Stimulated activated CD4-positive, alpha-beta T cell treated with anti-CD3 and anti-CD28 coated beads, Interleukin-12 subunit alpha, Interleukin-12 subunit beta, amount 100 ng/mL, for 4 hours (primary cell): ENCODE measurements at places on chromosomes 13 and 19.

- DNase-seq, result no peak
Measured at GRCh38 chr13:56924401-56924800, 216.3 kb upstream of the PRR20A start.

DNA sequence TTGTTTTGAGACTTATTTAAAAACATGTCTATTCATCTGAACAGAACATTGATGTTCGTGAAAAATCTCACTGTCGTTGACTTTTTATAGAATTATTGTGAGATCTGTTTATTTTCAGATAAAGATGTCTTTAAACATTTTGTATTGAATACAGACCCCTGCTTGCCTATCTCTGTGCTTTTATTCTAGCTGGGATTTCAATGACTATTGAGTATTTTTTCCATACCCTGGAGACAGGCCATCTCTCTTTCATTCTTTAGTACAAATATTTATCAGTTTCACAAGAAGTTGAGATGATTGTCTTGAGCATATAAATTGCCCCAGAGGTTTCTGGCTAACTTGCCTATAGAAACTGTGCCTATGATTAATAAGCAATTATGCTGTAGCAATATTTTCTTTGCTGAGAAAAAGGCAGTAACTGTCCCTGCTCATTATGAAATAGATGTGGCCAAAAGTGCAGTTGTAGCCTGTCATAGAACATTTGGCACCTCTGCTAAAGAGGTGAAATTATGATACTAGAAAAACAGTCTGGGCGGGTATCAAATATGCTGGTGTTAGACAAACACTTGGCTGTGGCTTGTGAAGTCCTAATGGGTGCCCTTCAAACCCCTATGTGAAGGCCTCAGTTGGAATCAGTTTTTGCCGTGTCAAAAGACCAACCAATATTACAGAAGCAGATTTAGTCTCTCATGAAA, 360.6 kb downstream of the HS6ST3 start:
- DNase-seq, result no peak

DNA sequence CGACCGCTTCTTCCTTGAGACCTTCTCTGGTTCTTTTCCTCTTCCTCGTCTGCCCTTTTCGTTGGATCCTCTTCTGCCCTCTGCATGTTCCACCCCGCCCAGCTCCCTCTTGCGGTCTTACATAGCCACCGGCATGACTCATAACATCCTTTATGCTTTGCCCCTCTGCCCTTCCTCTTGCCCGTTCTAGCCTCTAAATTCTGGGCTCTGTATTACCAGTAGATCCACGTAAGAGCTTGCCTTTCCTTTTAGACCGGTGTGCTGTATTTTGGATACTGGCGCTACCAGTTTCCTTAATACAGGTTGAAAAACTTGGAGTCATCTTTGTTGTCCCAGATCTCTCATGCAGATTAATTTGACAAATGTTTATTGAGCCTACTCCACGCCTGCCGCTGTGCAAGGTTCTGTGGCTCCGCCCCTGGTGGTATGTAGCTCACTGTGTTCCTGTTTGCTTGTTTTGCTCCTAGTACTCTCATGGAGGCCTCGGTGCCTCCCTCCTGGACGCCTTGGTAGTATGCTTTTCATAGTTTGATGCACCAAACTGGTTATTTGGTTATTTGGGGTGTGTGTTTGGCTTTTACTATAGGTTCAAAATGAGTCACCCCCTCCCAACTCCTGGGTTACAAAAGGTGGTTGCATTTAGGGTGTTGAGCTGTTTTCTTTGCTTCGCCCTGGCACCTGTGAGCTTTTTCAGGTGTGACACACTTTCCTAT, 1.7 kb downstream of the GTF3A start:
- DNase-seq, result peak; percentile 59

DNA sequence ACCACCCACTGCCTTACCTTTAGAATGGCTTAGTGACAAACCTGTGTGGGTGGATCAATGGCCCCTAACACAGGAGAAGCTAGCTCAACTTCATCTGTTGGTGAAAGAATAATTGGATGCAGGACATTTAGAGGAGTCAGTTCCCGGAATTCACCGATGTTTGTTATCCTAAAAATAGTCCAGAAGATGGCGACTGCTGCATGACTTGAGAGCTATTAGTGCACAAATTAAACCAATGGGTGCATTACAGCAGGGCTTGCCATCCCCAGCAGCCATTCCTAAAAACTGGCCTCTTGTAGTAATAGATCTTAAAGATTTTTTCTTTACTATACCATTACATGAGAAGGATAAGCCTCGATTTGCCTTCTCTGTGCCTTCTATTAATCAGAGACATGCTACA, 46.8 kb upstream of the ZNF726 start:
- DNase-seq, result no peak

DNA sequence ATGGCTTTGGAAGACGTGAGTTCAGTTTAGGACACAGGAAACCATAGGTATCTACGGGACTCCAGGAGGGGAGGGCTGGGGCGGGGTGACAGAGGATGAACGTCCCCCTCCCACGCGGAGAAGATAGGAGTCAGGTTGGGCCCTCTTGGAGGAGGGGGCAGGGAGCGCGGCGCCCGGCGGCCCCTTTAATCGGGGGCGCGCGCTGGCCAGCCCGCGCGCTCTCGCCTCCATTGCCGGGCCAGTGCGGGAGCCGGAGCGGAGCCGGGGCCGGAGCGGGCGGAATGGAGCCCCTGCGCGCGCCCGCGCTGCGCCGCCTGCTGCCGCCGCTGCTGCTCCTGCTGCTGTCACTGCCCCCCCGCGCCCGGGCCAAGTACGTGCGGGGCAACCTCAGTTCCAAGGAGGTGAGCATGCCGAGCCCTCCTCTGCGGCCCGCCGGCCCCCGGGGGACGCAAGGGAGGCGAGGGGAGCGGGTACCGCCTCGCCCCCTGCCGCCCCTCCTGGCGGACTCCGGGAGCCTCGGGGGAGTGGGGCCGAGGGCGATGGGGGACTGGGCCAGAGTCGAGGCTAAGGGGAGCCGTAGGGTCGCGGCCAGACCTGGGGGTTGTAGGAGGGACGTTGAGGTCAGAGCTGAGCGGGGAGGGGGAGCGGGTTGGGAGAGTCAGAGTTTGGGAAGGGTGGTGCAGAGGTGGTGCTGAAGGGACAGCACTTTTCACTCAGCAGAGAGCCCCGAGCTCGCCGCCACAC, at the start of gene TMEM145:
TSS of gene TMEM145 (plus strand) at position 214 of the 744 bp plus-strand sequence. CDS start at position 282, 68 bp downstream.
- no peak for DNase-seq

DNA sequence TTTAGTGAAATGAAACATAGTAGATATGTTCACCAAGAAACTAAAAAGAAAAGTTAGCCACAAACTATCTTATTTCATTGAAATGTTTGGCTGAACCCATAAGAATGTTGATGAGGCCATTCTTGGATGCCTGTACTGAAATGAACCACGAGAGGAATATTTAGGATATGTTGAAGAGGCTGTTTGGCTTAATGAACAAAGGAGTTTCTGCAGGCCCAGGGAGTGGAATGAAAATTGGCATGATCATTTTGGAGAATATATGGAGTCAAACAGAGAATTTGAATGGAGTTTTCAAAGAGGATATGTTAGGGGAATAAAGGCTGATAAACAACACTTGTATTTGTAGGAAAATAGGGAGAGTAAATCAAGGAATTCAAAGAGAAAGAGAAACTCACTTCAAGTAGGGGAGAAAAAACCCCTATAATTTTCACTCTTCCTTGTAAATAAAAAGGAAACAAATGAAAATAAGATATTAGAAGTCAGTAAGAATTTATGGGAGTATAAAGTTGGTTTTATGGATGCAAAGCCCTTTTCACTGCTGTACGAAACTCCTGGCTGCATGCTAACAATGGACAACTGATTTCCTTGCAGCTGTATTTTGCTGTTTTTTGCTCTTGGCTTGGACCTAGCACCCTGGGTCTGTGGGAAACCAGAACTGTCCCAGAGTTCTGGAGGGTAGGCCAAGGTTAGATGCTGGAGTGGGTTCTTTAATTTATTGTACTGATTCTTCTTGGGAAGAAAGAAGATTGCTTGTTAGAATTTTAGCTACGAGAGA, 36.5 kb downstream of the KL start:
- DNase-seq, result no peak

DNA sequence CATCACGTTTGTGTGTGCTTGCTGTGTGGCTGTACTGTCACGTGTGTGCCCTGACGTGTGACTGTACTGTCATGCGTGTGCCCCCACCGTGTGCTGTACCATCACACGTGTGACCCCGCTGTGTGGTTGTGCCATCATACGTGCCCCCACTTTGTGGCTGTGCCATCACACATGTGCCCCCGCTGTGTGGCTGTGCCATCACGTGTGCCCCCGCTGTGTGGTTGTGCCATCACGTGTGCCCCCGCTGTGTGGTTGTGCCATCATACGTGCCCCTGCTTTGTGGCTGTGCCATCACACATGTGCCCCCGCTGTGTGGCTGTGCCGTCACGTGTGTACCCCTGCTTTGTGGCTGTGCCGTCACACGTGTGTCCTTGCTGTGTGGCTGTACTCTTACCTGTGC, 25.7 kb downstream of the TFDP1 start:
- no peak for DNase-seq
